Spinal cord (tissue), 10 donors: ENCODE measurements at places on chromosomes 4 and X.

DNA sequence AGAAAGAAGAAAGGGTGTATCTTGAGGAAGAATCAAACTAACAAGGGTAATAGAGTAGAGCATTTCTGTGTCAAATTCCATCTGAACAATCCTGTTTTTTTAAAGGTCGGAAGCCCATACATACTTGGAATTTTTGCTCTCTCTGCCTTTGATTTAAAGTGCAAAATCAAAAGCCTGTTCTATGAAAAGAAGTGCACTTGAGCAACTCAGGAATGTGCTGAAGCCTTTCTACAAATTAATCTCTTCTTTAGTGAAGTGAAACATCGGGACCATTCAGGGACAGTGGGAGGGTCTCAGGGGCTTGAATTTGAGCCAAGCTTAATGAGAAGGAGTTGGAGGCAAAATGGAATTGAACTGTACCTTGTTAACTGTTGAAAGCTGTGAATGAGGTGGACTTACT lies 1008.5 kb upstream of the LCORL start:
- H3K4me1 ChIP-seq, result no peaks in the 10 kb centered on the region
- DNase-seq, result no peak
- no peaks in the 10 kb centered on the region for H3K27me3 ChIP-seq
- peak overlapping the region; percentile 8 for H3K27ac ChIP-seq
- no peaks in the 10 kb centered on the region for H3K36me3 ChIP-seq

DNA sequence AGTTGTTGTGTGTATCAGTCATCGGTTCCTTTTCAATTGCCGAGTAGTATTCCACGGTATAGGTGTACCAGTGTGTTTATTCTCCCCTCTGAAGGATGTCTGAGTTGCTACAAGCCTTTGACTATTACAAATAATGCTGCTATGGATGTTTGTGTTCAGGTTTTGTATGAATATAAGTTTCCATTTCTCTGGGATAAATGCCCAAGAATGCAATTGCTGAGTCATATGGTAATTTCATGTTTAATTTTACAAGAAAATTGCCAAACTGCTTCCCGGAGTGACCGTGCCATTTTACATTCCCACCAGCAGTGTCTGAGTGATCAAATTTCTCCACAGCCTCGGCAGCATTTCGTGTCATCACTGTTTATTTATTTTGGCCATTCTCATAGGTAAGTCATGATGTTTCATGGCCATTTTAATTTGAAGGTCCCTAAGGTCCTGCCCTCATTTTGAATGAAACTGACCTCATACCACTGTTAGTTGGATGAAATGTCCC lies 73.9 kb downstream of the IRF2 start:
- H3K27ac ChIP-seq, result no peak overlapping the region
- peaks cover 30% of the 10 kb centered on the region for H3K4me1 ChIP-seq
- peaks cover 27% of the 10 kb centered on the region for H3K36me3 ChIP-seq
- H3K27me3 ChIP-seq, result no peaks in the 10 kb centered on the region
- no peak for DNase-seq

- H3K4me3 ChIP-seq, result no peak overlapping the region
- H3K27ac ChIP-seq, result no peak overlapping the region
- H3K27me3 ChIP-seq, result peaks cover 3% of the 10 kb centered on the region
Observed at GRCh38 chrX:10280071-10280470, 123.3 kb downstream of the CLCN4 start.

DNA sequence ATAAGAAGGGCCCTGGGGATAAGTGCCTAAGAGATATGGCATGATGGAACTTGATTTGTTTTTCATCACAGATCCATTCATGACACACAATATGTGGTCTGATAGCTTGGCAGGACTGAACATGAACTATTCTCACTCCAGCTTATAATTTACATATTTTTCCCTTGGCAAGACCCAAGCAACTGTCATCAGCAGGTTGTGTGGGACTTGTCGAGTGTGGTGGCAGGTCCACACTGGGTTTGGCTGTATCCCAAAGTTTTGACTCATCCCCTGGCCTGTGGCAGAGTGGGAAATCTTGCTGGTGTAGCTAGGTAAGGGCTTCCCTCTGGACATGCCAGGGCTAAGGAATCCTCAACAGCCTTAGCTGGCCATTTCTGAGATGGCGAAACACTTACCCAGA lies 81.0 kb upstream of the STIM2 start:
- H3K36me3 ChIP-seq, result no peaks in the 10 kb centered on the region
- H3K27ac ChIP-seq, result no peak overlapping the region
- DNase-seq, result no peak
- no peak overlapping the region for H3K4me3 ChIP-seq
- H3K27me3 ChIP-seq, result no peaks in the 10 kb centered on the region

GRCh38 chr4:140790765-140791164 lies 34.6 kb upstream of the TBC1D9 start:
- no peaks in the 10 kb centered on the region for H3K36me3 ChIP-seq
- H3K27me3 ChIP-seq, result no peaks in the 10 kb centered on the region
- no peaks in the 10 kb centered on the region for H3K4me1 ChIP-seq

DNA sequence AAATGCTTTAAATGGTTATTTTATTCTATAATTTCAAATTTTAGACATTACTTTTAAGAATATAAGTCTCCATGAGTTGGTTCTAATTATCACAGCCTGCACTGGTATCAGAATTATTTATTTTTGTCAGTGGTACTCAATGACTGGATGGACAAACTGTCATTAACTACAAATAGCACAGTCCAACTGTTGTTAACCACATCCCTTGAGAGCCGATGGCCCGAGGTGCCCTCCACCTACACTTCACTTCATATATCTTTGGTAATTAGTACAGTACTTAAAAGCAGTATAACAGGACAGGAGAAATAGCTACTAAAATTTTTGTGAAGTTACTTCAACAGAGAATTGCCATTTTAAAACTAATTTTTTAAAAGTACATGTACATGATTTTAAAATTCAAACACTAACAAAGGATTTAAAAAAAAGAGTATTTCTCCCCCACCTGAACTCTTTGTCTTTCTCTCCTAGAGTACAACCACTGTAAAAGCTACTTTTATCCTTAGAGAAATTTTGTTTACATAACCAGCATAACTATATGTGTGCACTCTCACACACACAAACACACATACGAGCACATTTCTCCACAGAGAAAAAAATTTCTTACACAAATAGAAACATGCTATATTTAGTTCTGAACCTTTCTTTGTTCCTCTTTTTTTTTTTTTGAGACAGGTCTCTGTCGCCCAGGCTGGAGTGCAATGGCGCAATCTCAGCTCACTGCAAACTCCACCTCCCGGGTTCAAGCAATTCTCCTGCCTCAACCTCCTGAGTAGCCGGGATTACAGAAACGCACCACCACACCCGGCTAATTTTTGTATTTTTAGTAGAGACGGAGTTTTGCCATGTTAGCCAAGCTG lies 6.5 kb downstream of the TIFA start:
- H3K27ac ChIP-seq, result no peak overlapping the region
- DNase-seq, result no peak
- no peaks in the 10 kb centered on the region for H3K36me3 ChIP-seq
- no peak overlapping the region for H3K4me3 ChIP-seq
- H3K27me3 ChIP-seq, result no peaks in the 10 kb centered on the region

DNA sequence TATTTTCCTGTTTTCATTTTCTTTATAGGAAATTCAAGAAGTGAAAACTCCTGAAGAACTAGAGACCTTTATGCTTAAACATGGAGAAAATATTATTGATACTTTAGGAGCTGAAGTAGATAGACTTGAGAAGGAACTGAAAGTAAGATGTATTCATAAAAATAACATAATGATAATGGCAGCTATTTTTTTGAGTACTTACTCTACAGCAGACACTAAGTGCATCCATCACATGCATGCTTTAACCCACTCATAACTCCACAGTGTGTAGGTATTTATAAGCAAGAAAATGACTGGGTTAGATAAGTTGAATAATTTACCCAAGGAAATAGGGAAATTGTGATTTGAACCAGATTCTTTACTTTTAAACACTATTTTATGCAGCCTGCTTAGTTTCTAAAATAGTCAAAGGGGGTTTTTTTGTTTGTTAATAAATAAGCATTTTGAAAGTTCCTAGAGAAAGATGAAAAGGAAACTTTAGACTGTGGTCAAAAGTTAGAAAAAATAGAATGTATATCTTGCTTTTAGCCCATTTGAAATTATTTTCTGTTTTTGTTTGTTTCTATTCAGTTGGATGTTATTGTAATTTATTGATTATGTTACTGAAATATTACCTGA lies 74.2 kb downstream of the BEND4 start:
- no peak overlapping the region for H3K4me3 ChIP-seq
- peaks cover 5% of the 10 kb centered on the region for H3K36me3 ChIP-seq
- no peak for DNase-seq
- no peaks in the 10 kb centered on the region for H3K27me3 ChIP-seq
- H3K27ac ChIP-seq, result no peak overlapping the region
- no peaks in the 10 kb centered on the region for H3K4me1 ChIP-seq

DNA sequence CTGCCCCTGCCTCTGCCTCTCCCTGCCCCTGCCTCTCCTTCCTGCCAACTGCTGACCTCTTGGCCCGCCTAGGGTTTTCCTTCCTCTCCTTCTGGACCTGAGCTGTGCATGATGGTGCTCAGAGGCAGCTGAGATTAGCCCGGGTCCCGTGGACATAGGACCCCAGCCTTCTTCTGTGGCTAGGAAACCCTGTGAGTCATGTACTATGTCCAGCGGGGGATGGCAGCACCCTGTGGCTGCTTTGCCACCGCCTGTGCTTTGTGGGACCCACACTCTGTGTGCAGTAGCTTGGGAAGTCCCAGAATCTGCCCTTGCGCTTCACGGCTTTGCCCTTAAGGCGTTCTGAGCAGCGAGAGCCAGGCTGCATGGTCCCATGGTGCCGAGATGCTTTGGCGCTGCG lies 105.5 kb upstream of the PSAPL1 start:
- no peak overlapping the region for H3K27ac ChIP-seq
- H3K4me3 ChIP-seq, result no peak overlapping the region
- DNase-seq, result no peak

DNA sequence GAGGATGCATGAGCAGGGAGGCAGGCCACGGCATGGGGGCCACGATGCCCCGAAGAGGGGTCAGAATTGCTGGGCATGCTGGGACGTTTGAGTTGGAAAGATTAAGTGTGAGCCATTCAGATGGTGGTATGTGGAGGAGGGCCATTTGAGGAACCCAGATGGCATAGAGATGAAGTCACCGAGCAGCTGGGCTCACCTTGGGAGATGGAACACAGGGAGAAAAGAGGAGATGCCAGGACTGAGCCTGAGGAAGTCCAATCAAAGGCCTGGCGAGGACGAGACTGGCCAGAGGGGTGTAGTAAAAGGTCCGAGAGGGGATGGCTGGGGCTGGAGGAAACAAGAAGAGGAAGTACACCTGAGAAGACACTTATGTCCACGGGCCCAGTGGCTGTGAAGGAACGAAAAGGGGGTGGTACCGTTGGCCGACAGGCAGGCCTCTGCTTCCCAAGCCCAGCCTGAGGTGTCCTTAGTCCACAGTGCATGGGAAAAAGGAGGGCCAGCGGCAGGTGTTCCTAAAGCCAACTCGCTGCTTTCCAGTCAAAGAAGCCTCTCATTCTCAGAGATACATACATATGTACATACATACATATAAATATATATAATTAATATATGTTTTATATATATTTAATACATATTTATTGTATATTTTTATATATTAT lies 54.6 kb upstream of the CLCN4 start:
- no peak overlapping the region for H3K4me3 ChIP-seq
- H3K27me3 ChIP-seq, result no peaks in the 10 kb centered on the region
- no peak for DNase-seq
- H3K4me1 ChIP-seq, result no peaks in the 10 kb centered on the region
- H3K27ac ChIP-seq, result no peak overlapping the region

GRCh38 chr4:93433840-93434239 lies 394.7 kb upstream of the ATOH1 start:
- no peaks in the 10 kb centered on the region for H3K4me1 ChIP-seq
- DNase-seq, result no peak
- H3K4me3 ChIP-seq, result no peak overlapping the region
- H3K27ac ChIP-seq, result no peak overlapping the region
- no peaks in the 10 kb centered on the region for H3K27me3 ChIP-seq

- H3K27ac ChIP-seq, result no peak overlapping the region
- no peak overlapping the region for H3K4me3 ChIP-seq
- no peaks in the 10 kb centered on the region for H3K27me3 ChIP-seq
- no peaks in the 10 kb centered on the region for H3K4me1 ChIP-seq
- no peak for DNase-seq
Observed at GRCh38 chr4:20109391-20109790, 142.3 kb upstream of the SLIT2 start.

- H3K36me3 ChIP-seq, result no peaks in the 10 kb centered on the region
- peak; percentile 55 for DNase-seq
- H3K4me1 ChIP-seq, result no peaks in the 10 kb centered on the region
- no peak overlapping the region for H3K27ac ChIP-seq
Observed at GRCh38 chrX:106959901-106960300, 39.7 kb downstream of the CLDN2 start.

DNA sequence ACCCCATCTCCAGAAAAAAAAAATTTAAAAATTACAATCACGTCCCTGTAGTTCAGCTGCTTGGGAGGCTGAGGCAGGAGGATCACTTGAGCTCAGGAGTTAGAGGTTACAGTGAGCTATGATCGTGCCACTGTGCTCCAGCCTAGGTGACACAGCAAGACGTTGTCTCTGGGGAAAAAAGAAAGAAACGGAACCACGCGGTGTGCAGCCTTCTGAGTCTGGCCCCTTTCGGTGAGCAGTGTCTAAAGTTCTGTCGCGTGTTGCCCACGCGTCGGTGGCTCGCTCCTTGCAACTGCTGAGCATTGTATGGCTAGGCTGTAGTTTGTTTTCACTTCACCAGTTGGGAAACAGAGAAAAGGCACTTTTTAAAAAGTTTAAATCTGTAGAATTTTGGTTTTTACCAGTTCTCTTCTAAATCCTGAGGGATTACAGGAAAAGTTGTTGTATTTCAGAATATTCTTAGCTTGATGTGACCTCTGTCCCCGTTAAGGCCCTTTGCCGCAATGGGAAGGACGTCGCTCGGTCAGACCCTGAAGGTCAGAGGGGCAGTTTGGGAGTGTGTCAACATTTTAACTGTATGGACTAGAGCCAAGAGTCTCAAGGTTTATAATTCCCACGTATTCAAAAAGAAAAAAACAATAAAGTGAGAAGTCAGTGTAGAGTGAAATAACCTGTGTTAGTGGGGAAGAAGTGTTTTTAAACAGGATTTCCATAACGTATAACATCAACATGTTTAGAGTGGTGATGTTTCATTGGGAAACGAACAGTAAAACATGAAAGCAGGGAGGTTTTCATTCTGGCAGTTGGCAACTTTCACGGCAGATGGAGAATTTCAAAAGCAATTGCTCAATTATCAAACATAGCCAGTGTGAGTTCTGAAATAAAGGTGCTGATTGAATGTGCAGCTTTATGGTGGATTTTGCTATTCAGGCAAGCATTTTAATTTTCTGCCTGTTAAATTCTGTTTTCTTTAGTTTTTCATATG lies 45.8 kb upstream of the MSANTD1 start:
- no peak for DNase-seq
- peaks cover 7% of the 10 kb centered on the region for H3K4me1 ChIP-seq
- H3K4me3 ChIP-seq, result no peak overlapping the region

GRCh38 chr4:164730705-164731393 lies 23.1 kb upstream of the SMIM31 start:
- no peak for DNase-seq
- H3K27me3 ChIP-seq, result no peaks in the 10 kb centered on the region
- H3K36me3 ChIP-seq, result no peaks in the 10 kb centered on the region
- H3K4me1 ChIP-seq, result no peaks in the 10 kb centered on the region
